ENCODE measurements at places on chromosomes 3 and 15.

- no peak for DNase-seq
These were observed 231.0 kb upstream of the RASGRP1 start for GRCh38 chr15:38795471-38796245.

GRCh38 chr3:73378207-73378606 is 246.5 kb downstream of the PDZRN3 start:
- DNase-seq: no peak

GRCh38 chr3:64647825-64648224 is 40.0 kb downstream of the ADAMTS9 start:
- no peak for DNase-seq

GRCh38 chr3:152669560-152669959 is 165.4 kb upstream of the P2RY1 start:
- DNase-seq: no peak

GRCh38 chr3:127044996-127045395 is 62.1 kb downstream of the PLXNA1 start:
- no peak for DNase-seq

DNA sequence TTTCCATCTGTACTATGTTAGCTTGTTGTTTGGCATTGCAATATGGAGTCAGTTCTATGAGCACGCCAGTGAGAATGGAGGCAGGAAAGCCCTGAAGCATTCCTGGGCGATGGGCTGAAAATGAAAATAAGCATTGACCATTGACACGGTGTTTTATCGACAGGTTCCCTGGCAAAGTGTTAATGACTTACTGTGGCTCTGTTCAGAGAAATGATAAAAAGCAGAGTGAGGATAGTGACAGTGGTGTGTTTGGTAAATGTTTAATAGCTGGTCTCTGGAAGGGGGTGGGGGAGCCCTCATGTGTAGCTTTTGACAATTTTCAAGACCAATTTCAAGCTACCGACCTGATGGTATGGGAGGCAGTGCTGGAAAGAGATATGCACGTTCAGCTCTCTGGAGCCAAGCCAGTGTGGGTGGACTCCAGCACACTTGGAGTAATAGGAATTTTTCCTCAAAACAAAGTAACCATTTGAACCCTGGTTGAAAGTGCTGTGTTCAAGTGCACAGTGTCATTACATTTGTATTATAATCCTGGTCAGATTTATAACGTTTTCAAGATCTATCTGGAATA is 341.7 kb upstream of the ROBO2 start:
- no peak for DNase-seq

- no peak for DNase-seq
These were observed 63.9 kb downstream of the NMD3 start for GRCh38 chr3:161284989-161285388.

- DNase-seq: no peak
These were observed 28.9 kb downstream of the CDAN1 start for GRCh38 chr15:42707873-42708544.

DNA sequence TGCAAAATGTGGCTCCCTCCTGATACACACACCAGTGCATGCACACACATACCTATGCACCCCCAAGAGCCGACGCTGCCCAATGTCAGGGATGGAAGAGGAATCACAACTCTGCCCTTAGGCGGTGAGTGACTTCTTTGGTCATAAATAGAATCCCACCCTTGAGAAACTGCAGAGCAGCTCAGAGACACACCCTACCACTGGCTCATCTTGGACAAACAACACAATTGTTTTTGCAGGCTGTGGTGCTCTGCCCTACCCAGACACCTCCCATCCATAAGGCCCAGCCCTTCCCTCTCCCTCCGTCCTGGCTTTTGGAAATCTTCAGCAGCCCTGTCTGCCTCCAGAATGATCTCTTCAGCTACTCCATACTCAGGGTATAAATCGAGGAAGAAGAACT is 73.8 kb upstream of the HRH1 start:
- DNase-seq: no peak

DNA sequence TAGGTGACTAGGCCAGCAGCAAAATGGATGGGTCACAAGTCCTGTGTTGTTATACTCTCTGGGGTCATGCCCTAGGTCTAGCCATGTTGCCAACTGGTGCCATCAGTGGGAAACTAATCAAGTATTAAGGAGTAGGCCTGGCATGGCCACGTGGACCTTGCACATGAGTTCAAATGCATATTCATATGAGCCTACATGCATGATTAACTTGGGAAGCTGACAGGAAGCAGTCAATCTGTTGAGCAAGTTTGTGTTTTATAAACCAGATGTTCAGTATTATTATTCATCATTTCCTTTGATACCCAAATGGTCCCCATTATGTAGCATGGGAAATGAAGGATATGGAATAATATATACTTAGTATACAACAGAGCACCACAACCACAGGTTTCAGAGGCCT is 95.0 kb downstream of the LRTM1 start:
- DNase-seq: no peak

- DNase-seq: peak; percentile 66
These were observed 12.1 kb downstream of the EAF1 start for GRCh38 chr3:15439476-15439875.

DNA sequence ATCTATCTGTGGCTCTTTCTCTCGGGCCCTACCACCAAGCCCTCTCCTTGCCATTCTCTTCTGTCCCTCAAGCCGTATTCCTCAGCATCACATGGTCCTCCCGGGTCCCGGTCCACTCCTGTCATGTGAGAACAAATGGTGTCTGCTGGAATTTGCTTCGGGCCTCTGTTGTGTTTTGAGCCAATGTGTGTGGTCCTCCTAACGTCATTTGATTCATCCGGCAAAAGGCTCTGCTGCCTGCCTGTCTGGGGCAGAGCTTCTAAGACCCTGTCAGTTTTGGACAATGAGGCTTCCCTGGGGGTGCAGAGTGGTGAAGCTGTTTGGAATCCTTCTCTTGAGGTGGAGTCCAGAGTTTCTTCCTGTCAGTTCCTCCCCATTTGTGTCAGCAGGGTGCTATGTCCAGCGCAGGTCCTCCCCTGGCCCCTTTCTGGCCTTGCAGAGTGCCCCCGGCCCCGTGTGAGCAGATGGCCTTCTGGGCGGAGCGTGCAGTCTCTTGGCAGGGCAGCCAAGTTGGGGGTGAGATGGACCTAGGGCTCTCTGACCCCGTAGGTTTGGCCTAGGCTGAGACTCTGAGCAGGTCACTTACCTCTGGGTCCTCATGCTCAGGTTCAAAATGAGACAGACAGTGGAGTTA is 93.6 kb downstream of the APBA2 start:
- DNase-seq: no peak

GRCh38 chr15:48374472-48374871 is 43.2 kb downstream of the DUT start:
- peak; percentile 53 for DNase-seq

DNA sequence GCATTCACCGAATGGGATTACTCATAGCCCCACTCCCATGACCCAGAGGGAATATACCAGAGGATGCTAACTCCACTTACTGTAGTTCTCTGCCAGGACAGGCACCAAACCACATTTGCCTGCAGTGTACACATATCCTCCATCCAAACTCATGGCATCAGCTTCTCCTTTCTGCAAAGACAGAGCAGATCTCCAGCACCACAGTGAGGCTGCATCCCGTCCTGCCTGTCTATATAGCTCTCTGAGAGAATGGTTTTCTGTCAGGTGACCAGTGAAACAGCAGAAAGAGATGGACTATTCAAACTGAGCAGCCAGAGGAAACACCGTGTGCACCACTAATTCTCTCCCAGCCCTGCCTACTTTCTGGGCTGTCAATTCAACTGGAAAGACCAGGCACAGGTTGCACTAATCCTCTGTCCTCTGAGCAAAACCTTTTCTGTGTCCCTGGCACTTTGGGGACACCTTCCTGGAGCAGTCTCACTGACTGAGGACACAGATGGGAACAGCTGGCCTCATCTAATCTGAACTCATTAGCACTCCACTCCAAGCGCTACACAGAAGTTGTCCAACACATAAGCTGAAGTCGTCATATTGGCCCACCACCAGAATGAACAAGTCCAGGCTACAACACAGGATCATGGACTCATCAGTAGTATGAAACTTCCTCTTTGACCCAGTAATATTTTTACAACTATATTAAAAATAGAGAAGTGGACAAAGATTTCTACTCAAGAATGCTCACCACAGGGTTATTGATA is 17.3 kb downstream of the LTF start:
- no peak for DNase-seq

DNA sequence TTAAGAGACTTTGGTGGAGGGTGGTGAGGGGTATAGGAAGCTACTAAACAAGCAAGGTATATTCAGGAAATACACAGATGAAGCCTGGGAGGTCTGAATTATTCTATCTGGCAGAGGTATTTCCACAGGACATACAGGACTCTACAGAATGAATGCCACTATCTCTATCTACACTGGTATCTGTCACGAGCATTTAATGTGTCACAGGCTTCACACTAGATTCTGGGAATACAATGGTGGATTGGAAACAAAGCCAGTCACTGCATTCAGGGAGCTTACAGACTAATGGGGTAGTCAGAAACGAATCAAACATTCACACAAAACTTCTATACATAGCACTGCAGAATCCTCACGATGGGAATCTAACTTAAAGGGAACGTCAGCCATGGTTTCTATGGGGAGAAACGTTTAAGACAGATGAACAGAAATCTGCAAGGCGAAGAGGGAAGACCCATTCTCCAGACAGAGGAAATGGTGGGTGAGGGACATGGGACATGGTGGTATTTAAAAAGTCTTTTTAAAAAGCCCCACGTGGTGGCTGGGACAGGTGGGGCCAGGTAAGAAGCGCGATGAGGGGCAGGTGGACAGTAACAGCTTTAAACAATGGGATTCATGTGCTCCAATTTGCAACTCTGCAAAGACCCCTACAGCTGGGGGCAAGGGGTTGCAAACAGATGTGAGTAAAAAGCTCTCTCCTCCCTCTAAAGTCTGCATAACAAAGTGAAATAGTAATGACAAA is 16.5 kb downstream of the LRIG1 start:
- no peak for DNase-seq

DNA sequence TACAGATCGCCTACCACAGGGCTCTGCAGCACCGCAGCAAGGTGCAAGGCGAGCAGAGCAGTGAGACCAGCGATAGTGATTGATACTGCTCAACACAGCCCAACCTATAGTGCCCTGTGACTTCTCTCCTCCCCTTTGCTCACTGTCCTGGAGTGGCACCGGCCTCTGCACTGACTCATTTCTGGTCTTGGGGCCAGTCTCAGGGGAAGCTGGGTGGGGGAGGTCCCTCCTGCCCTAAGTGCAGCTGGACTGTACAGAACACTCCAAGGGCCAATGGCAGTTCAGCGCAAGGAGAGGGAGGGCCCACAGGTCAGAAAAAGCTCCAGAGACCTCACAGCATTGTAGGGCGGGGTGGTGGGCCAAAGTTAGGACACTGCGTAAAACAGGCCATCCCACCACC is 2.5 kb upstream of the OGG1 start:
- DNase-seq: peak; percentile 33

DNA sequence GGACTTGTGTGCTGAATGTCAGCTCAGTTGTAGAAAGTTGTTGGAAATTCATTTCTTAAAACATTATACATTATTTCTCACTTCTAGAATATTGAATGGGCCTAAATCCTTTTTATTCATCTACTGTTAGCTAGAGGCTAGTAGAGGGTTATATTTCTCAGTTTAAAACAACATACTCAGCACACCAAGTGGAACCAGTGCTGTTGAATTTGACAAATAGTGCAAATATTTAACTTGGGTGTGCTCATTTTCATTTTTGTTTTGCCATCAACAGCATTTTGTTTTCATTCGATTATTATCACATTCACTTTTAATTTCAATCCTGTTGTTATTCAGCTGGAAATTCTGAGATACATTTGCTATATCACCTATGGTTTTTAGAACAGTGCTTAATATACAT is 269.4 kb upstream of the PEX5L start:
- DNase-seq: no peak

GRCh38 chr3:130442284-130442683 is 74.7 kb upstream of the COL6A6 start:
- no peak for DNase-seq

GRCh38 chr15:77504306-77504705 is 83.6 kb downstream of the HMG20A start:
- DNase-seq: no peak

- peak; percentile 74 for DNase-seq
These were observed at the start of gene PROS1 for GRCh38 chr3:93973131-93974126. TSS of gene PROS1 (minus strand) at chr3:93973896. CDS start at chr3:93973749, 147 bp downstream.

- peak; percentile 30 for DNase-seq
These were observed 48.3 kb downstream of the CCDC12 start for GRCh38 chr3:46928282-46928681.

DNA sequence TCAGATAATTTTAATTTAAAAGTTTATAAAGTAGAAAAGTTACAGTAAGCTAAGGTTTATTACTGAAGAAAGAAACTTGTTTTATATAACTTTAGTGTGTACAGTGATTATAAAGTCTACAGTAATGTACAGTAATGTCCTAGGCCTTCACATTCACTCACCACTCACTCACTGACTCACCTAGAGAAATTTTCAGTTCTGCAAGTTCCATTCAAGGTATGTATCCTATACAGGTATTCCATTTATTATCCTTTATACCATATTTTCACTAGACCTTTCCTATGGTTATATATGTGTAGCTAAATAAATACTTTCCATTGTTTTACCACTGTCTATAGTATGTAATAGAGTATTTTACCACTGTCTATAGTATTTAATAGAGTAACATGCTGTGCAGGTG is 33.2 kb upstream of the MME start:
- DNase-seq: no peak

GRCh38 chr3:39528844-39529243 is 61.4 kb downstream of the MOBP start:
- peak; percentile 10 for DNase-seq

- DNase-seq: peak; percentile 81
These were observed 17.2 kb downstream of the MYL3 start for GRCh38 chr3:46845860-46846623.

DNA sequence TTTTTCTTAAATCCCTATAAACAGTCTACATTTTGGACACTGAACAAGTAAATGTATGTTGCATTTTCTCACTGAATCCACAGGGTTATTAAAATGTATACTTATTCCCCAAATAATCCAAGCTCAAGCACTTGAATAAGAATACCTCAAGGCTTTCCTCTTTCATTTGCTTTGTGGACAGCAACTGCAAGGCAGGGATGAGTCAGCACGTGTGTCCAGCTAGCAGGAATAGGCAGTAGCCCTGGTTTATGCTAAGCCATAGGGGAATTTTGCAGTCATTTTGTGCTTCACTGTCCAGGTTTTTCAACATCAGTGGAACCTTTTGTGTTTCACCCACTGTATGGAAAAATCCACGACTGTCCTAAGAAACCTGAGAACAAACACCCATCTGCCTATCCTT is 96.7 kb upstream of the KCNMB2 start:
- peak; percentile 67 for DNase-seq

DNA sequence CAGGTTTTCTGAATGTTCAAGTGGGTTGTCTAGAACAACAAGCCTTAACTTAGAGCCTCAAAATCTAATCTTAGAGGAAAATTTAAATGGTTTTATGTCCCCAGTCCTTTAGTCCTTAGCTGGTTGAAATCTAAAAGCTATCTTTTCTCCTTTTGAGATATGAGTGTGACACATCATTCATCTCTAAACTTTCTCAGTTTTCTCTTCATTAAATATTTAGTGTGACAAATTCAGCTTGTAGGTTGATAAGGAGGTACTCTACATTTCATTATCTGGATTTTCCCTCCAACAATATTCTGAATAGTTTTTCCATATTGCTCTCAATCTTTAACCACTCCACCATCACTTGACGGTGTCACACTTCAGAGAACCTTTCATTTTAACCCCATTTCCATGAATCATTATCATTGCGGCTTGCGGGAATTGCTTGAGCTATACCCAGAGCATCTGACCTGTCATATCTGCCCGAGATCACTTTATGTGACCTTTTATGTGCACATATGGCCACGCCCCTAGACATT is 16.1 kb upstream of the ATP8B4 start:
- no peak for DNase-seq

- DNase-seq: no peak
These were observed 2.8 kb downstream of the UBE2E1 start for GRCh38 chr3:23808525-23808924.

Measured in astrocyte of the spinal cord (primary cell).